Iris pigment epithelial cell (primary cell): ENCODE measurements at places on chromosomes 13 and 19.

GRCh38 chr19:39481229-39481545, 549 bp downstream of the TIMM50 start:
- no peak for DNase-seq

DNA sequence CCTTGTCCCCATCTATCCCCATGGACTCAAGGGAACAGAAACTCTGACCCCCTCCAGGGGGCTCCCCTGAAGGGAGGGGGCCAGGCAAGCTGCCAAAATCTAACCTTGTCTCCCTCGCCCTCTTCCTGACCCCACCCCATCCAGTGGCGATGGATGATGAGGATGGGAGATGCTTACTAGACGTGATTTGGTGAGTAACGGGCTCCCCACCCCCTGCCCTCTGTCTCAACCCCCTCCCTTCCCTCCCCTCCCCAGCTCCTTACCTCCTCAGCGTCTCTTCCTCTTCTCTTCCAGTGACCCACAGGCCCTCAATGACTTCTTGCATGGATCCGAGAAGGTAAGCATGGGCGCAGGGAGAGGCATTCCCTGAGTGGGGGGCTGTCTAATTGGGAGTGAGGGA, 39.8 kb upstream of the EHD2 start:
- no peak for DNase-seq

GRCh38 chr13:98879957-98880356, 97.9 kb downstream of the DOCK9 start:
- no peak for DNase-seq

DNA sequence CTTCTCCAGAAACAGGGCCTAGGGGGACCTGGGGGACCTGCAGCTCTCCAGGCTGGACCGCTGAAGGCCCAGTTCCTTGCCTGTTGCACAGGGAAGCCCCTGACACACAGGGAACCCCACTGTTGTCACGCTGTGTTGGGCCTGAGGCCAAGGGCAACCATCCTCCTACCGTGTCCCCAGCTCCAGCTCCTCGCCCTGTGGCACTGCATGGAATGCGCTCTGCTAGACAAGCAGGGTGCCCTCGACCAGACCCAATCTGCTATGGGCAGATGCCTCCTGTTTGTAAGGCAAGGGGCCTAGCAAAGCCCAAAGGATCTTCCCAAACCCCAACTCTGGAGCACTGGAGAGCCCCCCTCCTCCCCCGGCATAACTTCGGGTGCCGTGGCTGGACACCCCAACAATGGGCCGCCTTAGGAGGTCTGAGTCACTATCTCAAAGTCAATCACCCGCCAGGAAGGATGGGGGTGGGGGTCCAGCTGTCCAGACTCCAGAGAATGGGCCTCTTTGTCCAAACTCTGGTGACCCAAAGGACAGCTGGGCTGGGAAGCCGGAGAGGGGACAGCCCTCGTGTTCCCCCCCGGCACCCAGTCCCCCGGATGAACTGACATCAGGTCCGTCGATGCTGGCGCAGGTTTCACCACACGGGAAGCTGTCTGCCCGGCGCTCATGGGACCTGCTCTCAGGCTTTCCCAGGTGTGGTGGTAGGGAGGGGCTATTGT, 3.7 kb downstream of the BRSK1 start:
- DNase-seq: no peak

DNA sequence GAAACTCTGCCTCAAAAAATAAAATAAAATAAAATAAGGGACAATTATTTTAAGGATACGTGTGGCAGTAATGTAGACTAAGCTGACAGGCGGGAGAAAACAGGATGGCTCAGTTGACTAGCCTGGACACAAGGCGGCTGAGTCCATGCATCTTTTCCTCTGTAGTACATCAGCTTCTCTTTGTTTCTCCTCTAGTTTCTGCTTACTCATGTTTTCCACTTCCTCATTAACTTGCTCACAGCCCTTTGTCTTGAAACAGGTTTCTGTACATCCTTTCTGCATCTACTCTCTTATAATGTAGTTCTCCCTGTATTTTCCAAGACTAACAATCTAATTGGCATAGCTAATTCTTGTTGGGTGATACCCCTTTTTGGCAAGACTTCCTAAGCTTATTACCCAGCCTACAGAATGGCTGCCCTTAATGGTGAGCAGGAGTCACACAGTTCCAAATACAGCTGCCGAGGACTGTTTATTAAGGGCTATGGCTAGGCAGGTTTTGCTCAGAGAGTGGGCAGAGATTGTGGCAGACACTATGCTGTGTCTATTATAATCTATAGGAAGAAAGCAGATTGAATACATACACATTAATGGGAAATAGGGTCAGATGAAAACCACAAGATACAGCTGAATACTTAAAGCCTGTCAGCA, 58.7 kb upstream of the KLF5 start:
- peak; percentile 71 for DNase-seq
